Fibroblast of skin of left quadriceps (primary cell): ENCODE measurements at places on chromosomes 16 and 17.

- DNase-seq = no peak
Measured at GRCh38 chr16:9102943-9103342, 11.5 kb downstream of the HAPSTR1 start.

- no peak for DNase-seq
Measured at GRCh38 chr17:67399676-67400075, 22.6 kb downstream of the PITPNC1 start.

GRCh38 chr16:86243123-86243473 lies 267.2 kb upstream of the FOXF1 start:
- DNase-seq = no peak

DNA sequence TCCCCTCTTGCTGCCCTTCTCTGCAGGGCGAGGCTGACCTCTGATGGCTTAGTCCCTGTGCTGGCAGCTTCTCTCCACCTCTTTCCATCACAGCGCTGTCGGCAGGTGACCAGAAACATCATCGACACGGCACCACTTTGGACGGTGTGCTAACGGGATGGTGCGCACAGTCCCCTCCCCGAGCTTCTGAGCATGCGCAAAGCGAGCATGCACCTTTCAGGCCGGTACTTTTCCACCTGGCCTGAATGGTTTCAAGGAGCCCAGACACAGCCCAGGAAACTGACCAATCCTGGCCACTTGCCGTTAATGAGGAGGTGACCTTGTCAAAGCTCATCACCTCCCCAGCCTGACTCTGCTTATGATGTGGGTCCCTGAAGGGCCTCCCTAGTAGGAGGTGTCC lies 54.8 kb downstream of the MGAT5B start:
- DNase-seq = no peak

- no peak for DNase-seq
Measured at GRCh38 chr17:77445760-77446532, 305.2 kb downstream of the SEC14L1 start.

DNA sequence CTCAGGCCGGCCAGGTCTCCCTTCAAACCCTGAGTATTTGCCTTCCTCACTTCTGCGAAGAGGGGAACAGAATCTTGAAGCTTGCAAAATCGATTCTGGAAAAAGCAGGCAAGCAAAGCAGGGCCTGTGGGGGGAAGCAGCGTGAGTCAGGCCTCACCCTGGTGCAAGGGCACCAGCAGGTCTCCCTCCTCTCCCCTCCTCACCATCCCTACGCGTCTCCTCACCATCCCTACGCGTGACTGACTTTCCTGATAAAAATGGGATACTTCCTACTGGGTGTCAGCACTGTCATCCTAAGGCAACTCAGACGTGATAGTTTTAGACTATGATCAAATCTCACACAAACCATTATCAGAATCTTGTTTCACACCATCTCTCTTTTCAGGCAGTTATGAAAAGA lies 12.1 kb downstream of the CMTM3 start:
- DNase-seq = no peak

GRCh38 chr16:11129378-11129781 lies 126.6 kb downstream of the SOCS1 start:
- peak; percentile 94 for DNase-seq

DNA sequence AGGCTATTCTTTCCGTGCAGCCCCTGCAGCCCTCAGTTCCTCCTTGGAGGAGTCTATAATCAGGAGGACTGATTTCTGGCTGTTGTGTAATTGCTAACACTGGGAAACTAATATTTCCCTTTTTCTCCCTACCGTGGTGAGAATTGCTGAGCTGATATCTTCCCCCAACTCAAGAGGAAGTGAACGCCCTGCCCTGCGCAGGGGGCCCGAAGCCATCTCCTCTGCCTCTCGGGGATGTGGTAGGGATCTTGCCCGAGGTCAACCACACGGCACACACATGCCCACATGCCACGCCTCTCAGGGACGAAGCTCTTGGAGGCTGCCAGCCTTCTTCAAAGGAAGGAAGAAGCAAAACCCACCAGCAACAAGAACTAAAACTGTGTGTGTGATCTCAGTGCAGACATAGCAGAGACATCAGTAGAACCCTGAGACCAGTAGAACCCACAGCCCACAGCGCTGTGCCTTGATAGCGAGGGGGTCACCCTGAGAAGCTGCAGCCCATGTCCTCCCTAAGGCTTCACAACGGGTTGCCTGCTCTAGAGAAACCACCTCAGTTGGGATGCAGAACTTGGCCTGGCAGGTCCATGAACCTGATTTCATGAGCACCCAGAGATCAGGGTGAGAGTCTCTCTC lies 8.9 kb upstream of the ULK2 start:
- no peak for DNase-seq

- DNase-seq = no peak
Measured at GRCh38 chr17:72143245-72143644, 22.4 kb downstream of the SOX9 start.

- DNase-seq = no peak
Measured at GRCh38 chr16:4277987-4278513, 5.2 kb upstream of the TFAP4 start.

GRCh38 chr17:21252289-21252795 lies 868 bp downstream of the NATD1 start:
- DNase-seq = no peak

DNA sequence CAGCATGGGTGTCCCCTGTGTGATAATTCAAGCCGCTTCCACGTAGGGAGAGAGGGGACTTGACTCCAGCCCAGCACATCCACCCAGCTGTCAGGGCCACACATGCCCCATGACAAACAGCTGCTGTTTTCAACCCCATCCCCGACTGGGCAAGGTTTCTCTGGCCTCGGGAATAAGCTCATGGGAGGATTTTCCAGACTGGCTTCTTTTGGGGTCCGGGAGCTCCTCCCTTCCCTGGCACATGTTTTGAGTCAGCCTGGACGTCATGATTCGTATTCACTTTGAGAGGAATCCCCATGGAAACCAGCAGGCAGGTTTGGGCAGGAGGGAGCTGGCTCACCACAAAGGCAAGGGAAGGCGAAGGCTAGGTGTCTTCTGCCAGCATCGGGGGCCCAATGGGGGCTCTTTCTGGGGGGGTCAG lies 156.4 kb downstream of the CMIP start:
- no peak for DNase-seq

DNA sequence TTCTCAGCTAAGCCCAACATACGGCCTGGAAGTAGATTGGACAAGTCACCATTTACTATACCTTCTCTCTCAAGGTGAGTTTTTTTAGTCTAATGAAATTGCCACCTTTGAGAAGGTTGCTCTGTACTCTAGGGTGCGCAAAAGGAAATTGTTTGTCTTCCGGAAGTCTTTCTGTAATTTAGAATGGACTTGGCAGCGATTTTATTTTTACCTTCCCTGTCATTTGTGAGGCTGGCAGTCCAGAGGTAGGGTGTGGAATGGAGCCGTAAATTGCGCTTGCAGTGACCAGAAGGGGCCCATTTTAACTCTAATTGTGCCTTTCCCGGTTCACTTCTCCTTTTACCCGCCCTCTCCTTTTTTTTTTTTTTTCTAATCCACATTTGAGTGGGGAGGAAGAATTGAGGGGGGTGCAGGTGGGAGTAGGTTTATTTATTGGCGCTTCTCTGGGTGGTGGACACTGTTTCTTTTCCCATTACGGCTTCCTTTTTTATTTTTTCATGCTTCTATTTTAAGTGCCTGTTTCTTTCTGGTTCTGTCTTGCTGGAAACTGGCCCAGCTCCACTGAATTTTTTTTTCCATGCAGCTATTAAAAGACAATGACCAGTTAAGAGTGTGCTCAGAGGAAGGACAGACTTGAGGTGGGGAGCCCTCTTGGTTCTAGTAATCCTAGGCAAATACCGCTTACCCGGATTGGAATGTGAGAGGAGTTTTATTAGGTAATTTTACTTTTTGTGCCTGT lies 89.7 kb upstream of the CLEC18A start:
- peak; percentile 24 for DNase-seq

DNA sequence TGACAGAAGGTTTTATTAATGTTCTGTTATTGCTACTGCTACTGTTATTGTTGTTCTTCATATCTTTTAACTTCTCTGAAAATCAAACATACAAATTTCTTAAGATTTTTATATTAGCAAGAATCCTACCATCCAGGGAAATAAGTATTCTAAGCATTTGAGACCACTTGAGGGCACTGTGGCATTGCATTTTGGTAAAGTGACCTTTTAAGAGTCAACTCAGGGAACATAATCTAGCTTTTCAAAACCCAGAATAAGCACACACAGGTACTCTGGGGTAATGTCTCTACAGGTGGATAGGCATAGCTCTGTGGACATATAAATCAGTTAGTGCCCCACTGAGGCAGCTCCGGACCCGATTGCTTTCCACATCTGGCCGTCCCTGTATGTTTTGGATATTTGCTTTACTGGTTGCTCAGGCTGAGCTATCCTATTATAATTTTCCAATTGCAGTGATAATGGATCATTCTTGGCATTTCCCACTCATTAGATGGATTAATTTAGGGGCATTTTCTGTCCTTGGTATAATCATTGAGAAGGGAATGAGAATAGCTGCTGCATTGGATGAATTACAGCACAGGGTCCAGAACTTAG lies 1425.1 kb upstream of the CDH8 start:
- DNase-seq = peak; percentile 31

DNA sequence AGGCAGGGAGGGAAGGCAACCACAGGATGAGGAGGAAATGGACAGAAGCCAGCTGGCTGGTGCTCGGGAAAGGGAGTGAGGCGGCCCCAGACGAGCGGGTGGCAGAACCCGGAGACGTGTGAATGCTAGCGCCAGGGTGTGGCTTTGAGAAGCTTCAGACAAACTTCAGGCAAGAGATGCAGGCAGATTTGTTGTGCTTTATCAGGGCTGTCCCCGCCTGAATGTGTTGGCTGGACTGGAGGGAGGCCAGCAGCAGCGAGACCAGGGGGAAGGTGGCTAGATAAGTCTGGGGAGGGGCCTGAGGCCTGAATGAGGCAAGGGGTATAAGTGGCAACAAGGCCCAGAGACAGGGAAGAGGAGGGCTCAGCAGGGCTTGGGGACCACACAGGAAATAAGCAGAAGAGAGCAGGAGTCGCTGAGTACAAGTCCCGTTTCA lies 22.0 kb downstream of the CAMKK1 start:
- no peak for DNase-seq

DNA sequence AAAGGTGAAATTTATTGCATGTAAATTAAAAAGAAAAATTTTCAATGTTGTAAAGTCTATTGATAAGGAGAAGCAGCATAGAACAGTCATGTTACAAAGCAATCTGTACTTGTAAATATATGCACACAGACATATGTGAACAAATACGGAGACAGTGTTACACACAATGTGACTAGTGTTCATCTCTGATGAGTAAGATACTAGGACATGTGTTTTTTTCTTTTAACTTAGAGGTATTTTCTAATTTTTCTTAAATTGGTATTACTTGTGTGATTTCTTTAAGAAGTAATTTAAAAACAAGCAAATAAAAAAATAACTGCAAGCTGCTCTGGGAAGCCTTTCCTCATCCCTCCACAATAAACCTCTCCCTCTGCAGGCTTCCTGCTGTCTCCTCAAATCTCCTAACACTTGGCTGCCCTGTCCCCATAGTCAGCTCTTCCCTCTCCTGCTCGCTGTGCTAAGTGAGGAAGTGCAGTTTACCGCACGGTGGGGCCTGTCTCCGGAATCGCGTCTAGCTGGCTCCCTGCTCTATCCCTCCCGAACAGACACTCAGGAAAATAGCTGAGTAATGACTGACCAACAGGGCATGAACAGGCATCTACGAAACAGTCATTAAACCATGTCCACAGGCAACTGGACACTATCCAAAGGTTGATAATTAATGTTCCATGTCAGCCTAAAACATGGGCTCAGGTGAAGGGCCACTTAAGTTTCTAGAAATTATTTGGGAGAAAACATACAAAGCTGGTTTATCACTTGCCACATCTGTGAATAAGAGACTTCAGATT lies 35.9 kb downstream of the CMTM4 start:
- peak; percentile 55 for DNase-seq

- no peak for DNase-seq
Measured at GRCh38 chr17:6084311-6085161, 14.4 kb downstream of the WSCD1 start.

DNA sequence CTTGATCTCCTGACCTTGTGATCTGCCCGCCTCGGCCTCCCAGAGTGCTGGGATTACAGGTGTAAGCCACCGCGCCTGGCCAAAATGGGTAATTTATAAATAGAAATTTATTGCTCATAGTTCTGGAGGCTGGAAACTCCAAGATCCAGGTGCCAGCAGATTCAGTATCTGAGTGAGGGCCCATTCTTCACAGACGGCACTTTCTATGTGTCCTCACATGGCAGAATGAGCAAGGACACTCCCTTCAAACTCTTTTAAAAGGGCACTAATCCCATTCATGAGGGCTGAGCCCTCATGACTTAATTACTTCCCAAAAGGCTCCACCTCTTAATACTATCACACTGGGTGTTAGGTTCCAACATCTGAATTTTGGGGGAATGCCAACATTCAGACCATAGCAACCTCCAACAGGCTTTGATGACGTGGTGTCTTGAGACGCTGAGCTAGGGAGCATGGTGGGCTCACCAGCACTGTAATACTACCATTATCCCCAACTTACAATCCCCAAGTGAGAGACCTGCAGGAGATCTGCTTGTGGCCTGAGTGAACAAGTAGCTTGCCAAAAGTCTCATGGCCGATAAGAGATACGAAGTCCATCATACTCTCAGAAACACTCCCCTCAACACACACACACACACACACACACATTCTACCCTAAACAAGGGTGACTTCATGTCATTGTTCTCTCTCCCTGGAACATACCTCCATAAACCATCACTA lies 8.5 kb downstream of the CMTM4 start:
- no peak for DNase-seq

DNA sequence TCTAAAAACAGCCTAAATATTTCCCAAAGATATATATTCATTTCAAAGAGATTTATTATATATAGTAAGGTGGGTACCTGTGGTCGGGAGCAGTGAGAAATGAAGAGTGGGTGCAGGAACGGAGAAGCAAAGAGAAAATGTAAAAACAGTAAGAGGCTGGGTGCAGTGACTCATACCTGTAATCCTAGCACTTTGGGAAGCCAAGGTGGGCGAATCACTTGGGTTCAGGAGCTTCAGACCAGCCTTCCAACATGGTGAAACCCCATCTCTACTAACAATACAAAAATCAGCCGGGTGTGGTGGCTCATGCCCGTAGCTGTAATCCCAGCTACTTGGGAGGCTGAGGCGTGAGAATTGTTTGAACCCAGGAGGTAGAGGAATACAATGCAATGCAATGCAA lies 257.1 kb downstream of the BCAS3 start:
- no peak for DNase-seq

DNA sequence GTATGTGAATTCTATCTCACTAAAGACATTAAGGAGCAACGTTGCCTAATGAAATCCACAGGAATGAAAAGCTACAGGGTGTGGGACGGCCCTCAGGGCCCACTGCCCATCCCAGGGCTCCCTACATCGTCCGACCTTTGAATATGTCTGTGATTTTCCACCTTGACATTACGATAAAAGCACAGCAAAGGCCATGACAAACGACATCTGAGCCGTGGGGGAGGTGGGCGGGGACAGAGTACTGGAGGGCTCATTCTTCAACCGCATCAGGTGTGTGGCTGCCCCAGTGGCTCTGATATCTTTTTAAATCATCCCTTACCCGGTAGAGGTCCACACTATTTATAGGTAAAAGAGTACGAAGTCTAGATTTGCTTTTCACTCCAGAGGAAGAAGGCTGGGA lies 35.1 kb downstream of the LMF1 start:
- no peak for DNase-seq
